Effector CD8-positive, alpha-beta T cell (primary cell): ENCODE measurements at places on chromosomes 7 and 10.

GRCh38 chr10:1328981-1329614, 272.9 kb downstream of the WDR37 start:
- DNase-seq = no peak

GRCh38 chr10:51651063-51651462, 48.3 kb downstream of the CSTF2T start:
- DNase-seq = no peak

DNA sequence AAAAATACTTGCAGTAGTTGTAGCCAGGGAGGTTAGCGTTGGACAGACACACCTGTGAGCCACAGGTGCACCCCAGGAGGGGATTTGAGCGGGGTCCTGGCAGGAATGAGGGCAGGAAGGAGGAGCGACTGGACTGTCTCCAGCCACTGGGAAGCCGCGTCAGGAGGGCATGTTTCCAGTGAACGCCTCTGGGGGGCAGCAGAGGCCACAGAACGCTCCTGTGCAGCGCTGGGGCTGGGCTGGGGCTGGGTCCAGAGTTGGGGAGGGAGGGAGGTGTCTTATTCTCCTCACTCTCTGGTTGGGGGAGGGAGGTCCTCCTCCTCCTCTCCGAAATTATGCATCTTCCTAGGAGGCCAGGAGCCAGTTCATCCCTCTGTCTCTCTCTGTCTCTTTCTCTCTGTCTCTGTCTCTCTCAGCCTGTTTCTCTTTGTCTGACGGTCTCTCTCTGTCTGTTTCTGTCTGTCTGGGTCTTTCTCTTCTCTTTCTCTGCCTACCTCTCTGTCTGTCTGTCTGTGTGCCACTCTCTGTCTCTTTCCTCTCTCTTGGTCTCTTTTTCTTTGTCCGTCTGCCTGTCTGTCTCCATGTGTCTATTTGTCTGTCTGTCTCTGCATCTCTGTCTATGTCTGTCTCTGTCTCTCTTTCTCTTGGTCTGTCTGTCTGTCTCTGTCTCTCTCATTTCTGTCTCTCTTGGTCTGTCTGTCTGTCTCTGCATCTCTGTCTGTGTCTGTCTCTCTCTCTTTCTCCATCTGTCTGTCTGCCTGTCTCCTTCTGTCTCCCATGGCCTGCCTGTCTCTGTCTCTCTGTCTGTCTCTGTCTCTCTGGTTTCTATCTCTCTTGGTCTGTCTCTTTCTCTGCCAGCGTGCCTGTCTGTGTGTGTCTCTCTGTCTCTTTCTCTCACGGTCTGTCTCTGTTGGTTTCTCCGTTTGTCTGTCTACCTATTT, 9.9 kb upstream of the PSMG3 start:
- peak; percentile 52 for DNase-seq

DNA sequence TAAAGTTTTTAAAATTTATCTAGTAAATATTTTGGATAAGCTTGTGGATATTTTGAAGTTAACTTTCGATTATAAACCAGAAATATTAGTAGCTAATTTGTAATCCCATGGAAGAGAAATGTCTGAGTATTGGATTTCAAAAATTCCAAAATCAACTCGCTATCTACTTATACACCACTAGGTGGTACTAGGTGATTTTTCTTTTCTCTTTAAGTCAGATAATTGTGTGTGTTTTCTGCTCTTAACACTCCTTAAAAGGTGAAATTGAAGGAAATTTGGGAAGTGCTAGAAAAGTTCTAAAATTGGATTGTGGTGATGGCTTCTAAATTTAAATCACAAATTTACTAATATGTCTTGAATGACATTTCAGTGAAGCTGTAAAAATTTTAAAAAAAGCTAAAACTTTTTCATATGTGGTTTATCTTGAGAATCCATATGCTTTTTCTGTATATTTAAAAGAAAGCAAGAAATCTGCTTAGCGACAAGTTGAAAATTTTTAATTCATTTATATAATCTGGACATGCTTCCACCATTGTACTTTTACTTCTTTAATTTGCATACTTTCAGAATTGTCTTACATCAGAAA, 90.2 kb downstream of the IPMK start:
- DNase-seq = no peak

DNA sequence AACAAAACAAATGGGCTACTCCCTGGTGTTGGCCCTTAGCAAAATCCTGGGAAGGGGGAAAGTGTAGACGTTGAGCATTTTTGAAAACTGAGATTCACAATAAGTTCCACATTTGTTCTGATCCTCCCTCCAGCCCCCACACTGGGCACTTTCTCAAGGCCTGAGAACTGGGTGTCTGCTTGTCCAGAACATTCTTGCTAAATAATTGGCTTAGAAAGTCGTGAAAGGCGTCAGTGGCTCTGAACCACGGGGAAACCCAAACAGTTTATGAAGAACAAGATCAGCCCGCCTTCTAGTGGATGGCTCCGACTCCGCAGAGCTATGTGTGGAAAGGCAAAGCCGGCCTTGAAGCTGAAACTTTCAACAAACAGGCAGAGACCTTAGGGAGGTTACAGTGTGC, 370.1 kb downstream of the PRPF18 start:
- DNase-seq = no peak

GRCh38 chr7:75879771-75880184, 944 bp downstream of the RHBDD2 start:
- peak; percentile 1 for DNase-seq

GRCh38 chr7:39415091-39415787, 151.0 kb upstream of the YAE1 start:
- no peak for DNase-seq

GRCh38 chr7:94618126-94618525, 37.8 kb downstream of the SGCE start:
- no peak for DNase-seq

DNA sequence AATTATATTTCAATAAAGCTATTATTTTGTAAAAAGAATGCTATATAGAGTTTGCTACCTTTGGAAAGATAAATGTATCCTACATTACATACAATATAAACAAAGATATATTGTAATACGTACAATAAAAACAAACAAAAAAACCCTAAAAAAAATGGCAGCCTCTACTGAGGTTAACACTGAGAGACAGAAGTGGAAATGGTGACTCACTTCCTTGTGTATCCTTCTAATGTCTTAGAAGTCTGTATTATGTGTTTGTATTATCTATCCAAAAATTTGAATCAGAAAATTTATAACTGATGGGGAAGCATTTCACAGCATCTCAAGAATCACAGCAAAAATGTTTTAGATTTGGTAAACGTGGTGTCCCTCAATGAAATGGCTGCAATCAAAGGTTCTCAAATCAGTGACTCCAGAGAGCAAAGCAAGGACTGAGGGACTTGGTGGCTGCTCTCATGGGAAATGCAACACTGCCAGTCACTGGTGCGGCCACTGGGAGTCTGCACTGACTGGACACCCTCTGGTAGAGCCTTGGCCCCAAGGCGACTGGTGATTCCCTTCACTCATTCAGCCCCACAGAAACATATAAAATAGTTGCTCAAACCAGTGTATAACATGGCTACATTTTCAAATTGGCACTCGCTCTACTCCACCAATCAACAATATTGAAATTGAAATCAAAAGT, 53.8 kb downstream of the PANK1 start:
- DNase-seq = no peak

DNA sequence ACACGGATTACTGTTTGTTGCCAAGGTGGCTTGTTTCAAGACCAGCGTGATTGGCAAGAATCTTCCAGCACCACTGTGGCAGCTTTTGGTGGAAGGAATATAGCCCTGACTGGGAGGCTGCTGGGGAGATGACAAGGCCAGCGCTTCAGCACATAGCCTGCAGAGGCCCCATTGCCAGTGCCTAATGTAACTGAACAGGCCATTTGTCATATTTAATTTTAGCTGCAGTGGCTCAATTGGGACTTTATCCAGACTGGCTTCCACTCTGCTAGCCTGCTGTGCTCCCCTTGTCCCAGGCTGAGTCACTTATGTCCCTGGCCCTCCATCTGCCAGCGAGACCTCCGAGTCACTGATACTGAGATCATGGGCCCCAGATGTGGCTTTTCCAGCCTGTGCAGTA, 483.1 kb downstream of the GALNT17 start:
- DNase-seq = no peak

GRCh38 chr10:36424502-36424901, 700.9 kb upstream of the ANKRD30A start:
- no peak for DNase-seq

- DNase-seq = no peak
Measured at GRCh38 chr10:111392159-111392558, 315.3 kb downstream of the ADRA2A start.

DNA sequence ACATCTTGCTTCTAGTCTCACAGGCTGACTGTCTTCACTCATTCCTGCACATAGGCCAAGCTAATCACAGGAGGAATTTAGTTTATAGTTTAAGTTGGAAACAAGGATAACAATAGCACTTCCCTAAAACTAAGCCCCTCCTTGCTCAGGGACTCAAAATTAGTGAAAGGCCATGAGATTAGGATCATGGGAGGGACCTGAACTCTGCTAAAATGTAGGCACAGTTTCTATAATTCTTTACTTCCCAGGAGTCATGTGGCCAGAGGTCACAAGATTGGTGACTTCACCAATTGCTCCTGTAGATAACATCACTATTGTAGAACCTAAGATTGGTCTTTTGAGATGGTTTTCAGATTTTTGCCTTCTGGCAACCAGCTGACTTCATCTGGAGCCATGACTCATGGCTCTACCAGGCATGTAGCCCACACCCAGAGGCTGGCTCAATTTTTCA, 14.8 kb upstream of the UPP1 start:
- DNase-seq = no peak

DNA sequence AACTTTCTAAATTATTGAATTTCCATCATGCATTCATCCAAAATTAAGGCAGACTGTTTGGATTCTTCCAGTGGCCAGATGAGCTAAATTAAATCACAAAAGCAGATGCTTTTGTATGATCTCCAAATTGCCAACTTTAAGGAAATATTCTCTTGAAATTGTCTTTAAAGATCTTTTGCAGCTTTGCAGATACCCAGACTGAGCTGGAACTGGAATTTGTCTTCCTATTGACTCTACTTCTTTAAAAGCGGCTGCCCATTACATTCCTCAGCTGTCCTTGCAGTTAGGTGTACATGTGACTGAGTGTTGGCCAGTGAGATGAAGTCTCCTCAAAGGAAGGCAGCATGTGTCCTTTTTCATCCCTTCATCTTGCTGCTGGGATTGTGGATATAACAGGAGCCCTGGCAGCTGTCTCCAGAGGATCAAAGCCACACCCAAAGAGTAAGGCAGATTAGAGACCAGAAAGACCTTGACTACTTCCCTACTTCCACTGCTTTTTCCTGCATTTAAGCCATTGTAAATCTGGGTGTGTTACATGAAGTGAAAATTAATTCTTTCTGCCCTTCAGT, 8.2 kb upstream of the CFAP69 start:
- no peak for DNase-seq

DNA sequence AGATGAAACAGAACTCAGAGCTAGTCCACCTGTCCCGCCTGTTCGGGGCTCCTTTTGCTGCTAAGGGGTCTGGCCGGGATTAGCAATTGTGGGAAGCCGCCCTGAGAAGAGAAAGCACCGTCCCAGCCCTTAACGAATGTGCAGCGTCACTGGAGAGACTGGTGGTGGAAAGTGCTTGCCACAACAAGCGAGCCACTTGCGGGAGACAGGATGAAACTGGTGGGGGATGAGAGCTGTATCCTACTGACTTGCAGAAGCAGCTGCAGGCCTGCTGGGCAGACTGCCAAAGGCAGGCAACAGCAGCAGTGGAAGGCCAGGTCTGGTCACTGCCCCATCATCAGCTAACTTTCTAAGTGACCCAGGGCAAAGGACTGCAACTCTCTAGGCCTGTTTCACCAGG, 95.4 kb downstream of the FAM53B start:
- DNase-seq = no peak

DNA sequence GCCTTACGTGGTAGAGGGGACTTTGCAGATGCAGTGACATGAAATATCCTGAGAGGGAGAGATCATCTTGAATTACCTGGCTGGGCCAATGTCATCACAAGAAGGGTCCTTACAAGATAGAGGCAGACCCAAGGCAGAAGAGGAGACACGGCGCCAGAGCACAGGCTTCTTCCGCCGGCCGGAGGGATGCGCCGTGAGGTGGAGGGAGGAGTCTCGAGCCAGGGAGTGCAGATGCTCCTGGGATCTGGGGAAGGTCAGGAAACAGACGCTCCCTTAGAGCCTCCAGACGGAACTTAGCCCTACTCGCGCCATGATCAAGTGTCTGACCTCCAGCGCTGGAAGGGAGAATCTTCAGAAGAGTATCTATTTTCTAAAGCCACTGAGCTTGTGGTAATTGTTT, 304.8 kb downstream of the GLRX3 start:
- DNase-seq = no peak

DNA sequence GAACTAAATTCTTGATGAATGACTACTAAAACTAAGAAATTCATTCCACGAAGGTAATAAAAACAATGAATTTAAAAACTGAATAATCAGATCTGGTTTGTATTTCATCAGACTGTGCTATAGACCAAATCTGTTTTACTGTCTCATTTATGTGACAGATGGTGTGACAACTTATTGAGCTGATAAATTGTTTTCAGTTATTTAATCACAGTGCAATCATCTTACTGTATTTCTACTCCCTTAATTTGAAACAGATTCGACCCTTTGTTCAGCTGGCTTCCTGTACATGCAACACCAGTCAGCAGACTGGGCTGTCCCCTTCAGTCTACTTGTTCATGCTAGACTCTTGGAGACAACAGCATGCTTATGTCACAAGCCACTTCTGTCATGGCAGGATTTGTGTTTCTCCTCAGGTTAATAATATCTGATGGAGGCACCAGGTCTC, 150.9 kb downstream of the MBL2 start:
- DNase-seq = no peak

DNA sequence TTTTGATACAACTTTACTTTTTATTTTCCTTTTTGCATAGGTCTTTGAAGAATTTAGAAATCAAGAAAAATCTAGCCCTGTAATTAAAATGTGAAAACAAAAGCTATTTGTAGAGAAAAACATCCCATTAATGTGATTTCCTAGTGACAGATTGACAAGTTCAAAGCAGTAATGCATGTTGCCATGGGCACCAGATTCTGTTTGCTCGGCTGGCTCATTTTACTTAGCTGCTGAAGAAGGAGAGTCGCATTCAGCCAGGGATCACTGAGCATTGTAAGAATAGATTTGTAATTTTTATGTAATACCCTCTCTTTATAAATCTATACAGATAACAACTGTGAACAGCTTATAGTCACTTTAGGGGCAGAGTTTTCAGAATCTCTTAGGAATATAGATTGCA, 28.5 kb downstream of the DNAJB9 start:
- no peak for DNase-seq

DNA sequence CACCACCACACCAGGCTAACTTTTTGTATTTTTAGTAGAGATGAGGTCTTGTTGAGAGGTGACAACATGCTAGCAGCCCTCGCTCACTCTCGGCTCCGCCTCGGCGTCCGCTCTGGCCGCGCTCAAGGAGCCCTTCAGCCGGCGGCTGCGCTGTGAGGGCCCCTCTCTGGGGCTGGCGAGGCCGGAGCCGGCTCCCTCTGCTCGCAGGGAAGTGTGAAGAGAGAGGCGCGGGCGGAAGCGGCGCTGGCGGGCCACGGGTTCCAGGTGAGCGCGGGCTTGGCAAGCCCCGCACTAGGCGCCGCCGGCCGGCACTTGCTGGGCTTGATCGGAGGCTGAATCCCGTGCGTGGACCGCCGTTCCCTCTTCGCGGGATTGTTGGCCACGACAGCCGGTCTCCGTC, 83.0 kb downstream of the EEPD1 start:
- no peak for DNase-seq
